Stomach (tissue), 19 donors: ENCODE measurements at places on chromosomes 7 and 10. TPM values are rescaled to one million over a fixed set of nuclear protein-coding genes. Genes with fewer than 3 reads are reported as not detected.

DNA sequence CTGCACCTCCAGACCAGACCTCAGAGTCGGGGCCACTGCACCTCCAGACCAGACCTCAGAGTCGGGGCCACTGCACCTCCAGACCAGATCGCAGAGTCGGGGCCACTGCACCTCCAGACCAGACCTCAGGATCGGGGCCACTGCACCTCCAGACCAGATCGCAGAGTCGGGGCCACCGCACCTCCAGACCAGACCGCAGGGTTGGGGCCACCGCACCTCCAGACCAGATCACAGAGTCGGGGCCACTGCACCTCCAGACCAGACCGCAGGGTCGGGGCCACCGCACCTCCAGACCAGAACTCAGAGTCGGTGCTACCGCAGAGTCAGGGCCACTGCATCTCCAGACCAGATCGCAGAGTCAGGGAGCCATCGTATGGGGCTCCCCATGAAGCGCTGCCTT lies 105.9 kb downstream of the ACTR3B start:
- no peak for DNase-seq

SLC26A5 gene
- total RNA-seq: 0.58 TPM

OGDHL gene
- total RNA-seq: 4.7 TPM

METTL27 gene
- 0.87 TPM for total RNA-seq

DNA sequence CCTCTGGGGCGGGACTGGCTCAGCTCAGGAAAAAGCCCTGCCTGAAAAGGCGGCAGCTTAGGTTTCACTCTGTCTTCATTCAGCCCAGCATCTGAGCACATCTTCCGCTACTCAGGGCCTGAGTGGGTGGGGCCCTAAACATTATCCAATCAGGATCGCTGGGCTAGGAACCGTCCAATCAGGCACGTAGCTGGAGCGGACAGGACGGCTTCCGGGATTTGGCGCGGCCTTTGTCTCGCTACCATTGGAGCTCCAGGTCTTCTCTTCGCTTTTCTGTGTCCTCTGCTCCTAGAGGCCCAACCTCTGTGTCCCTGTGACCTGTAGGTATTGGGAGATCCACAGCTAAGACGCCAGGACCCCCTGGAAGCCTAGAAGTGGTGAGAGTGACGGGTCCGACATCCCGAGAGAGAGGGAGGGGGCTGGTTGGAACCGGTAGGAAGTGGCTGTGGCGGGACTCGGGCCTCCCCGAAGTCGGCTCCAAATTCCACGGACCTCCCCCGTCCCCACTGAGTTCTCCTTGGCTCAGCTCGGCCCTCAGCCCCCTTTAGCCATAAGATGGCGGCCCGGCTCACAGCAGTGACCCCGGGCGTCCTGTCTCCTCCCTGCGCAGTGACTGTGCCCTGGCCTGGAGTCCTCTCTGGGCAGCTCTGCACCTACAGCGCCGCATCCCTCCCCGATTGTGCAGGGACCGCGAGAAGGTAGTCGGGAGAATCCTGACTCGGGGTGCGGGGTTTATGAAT lies 99.1 kb downstream of the ZNF680 start:
- DNase-seq: no peak

- DNase-seq: no peak
Observed at GRCh38 chr7:335358-336148, 45.6 kb downstream of the FOXL3 start.

GRCh38 chr10:11143242-11143641 lies 125.6 kb downstream of the CELF2 start:
- no peak for DNase-seq
